Activated CD4-positive, alpha-beta T cell treated with anti-CD3 and anti-CD28 coated beads for 24 hours (primary cell): ENCODE measurements at places on chromosomes 6 and 20.

GRCh38 chr20:18005170-18005989 is 36.6 kb downstream of the MGME1 start:
- no peak for DNase-seq

GRCh38 chr6:169810066-169810989 is 58.9 kb downstream of the ERMARD start:
- DNase-seq = no peak

DNA sequence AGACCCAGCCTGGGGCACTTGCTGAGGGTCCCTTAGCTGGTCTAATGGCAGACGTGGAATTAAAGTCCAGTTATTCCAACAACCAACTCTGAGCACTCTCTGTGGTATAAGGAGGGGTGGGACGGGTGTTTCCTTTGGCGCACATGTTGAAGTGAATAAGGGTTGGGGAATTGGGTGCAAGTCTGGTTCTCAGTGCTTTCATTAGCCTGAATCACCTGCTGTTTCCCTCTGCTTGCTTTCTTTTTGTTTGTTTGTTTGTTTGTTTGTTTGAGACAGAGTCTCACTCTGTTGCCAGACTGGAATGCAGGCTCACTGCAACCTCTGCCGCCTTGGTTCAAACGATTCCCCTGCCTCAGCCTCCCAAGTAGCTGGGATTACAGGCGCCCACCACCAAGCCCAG is 110.1 kb downstream of the TNFAIP3 start:
- DNase-seq = no peak

DNA sequence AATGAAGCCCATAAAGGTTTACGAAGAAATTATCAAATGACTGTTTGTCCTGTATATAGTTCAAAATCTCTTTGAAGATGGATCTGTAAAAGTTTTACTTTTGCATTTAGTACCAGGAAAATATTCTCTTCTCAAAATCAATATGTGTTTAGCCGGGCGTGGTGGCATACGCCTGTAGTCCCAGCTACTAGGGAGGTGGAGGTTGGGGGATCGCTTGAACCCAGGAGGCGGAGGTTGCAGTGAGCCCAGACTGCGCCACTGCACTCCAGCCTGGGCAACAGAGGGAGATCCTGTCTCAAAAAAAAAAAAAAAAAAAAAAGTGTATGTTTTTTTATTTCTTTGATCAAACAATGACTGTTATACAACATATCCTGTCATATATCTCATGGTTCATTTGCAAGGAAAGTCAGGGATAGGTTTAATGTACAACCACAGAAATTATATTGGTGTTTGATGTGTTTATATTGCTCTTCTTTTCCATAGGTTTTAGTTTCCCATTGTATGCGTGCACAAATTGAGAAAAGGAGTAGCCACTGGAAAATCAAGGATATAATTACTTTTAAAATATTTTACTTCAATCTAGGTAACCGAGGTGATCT is 40.1 kb downstream of the SOX4 start:
- no peak for DNase-seq

GRCh38 chr20:4488407-4489339 is 233.0 kb upstream of the PRND start:
- DNase-seq = no peak

DNA sequence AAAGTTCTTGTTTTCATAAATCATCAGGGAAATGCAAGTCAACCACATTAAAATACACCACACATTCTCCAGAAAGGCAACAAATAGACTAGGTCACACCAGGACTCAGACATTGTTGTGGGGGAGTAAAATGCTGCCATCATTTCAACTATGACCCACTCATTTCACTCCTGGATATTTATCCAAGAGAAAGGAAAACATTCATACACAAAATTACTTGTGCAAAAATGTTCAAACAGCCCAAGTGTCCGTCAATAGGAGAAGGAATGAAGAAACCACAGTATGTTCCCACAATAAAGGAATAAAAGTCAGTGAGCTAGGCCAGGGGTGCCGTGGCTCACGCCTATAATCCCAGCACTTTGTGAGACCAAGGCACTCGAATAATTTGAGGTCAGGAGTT is 81.5 kb upstream of the QKI start:
- no peak for DNase-seq

GRCh38 chr20:23963941-23964340 is 24.6 kb downstream of the GGTLC1 start:
- no peak for DNase-seq

- DNase-seq = no peak
These were observed 386.8 kb downstream of the PLCB1 start for GRCh38 chr20:8518878-8519277.

GRCh38 chr6:63261820-63262219 is 50.6 kb downstream of the FKBP1C start:
- no peak for DNase-seq
